ENCODE measurements at places on chromosomes 16 and 17.

DNA sequence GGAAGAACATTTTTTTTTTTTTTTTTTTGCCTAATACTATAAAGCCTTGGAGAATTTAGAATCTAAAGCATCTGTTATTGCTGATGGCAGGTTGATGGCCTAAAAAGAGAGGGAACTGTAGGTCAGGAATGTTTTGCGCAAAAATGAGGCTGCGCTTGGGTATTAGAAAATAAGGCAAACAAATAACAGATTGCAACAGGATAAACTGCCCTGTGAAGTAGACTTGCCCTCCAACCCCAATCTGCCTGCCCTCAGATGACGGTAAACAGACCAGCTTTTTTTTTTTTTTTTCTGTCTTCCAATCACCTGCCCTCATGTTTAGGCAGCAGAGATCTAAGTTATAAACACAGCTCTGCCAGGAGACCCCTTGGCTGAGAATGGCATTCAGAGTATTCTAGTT lies 3.8 kb upstream of the DHX8 start:
- no peak for DNase-seq

DNA sequence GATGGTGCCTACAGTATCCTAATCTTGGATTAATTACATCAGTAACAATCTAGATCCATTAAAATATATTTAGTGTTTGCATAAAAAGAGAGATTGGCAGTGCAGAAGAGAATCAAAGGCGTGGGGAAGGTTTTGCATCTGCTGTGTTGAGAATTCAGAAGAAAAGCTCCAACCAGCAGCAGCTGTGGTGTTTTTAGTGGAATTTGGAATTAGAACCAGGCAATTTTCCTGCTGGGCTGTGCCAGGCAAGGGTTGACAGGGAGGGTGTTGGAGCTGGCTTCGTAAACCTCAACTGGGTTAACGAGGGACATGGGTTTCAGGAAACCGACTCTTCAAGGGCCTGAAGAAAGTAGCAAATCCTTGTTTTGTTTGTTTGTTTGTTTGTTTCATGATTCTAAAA lies 107.8 kb upstream of the WSCD1 start:
- no peak for DNase-seq

DNA sequence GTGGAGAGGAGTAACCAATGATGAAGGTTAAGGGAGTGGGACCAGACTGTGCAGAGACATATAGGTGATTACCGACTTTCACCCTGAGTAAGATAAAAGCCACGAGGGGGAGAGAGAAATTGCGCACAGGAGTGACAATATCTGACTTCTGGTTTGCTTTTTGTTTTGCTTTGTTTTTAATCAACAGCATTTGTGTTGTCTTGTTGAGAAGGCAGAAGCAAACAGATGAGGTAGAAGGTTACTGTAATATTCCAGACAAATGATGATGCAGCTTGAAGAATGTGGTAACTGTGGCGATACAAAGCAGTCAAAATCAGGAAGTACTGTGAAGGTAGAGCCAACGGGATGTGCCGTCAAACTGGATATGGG lies 7.5 kb downstream of the PELP1 start:
- DNase-seq, result no peak

DNA sequence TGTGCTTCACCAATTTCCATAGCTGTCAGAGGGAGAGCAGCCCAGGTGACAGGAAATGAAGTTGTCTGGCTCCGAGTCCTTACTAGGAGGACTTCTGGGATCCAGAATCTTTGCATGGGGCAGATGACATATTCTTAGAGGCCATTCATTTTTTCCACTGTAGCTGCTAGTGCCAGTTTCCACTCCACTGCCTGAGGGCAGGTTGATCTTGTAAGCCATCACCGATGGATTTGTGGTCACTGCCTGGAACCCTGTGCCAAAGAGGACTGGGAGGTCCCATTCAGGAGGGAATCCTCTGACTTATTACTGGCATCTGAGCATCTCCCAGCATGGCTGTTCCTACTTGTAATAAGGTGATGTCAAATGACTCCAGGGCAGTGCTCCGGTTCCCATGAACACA lies 144.1 kb upstream of the KCNJ18 start:
- no peak for DNase-seq

GRCh38 chr16:84843149-84844048 lies 23.6 kb downstream of the CRISPLD2 start:
- no peak for DNase-seq
